ENCODE measurements at places on chromosomes 2 and 18.
A peak's percentile ranks its signal among the peaks of the same experiment; 100 is the strongest.

GRCh38 chr2:122100346-122100745 is 344.9 kb downstream of the TSN start:
- no peak for DNase-seq

DNA sequence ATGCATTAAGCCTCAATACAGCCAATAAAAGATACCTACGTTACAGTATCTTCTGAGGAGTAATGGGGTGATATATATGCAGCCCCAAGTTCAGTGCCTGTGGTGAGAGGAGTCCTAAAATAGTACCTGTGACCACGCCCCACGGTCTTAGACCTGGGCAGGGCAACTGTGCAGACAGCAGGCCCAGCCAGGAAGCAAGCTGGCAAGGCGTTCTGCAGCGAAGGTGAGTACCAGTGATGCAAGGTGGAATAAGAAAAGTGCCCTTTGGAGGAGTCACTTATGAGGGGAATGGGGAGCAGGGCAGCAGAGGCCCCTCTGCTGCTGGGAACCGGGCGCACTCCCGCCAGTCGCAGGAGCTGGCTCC is 12.7 kb upstream of the MAP3K2 start:
- no peak for DNase-seq

- DNase-seq = no peak
Measured at GRCh38 chr18:6724331-6724730, 5.2 kb upstream of the ARHGAP28 start.

- peak; percentile 57 for DNase-seq
Measured at GRCh38 chr2:42385225-42385624, 24.2 kb upstream of the COX7A2L start.

GRCh38 chr18:9058406-9058805 is 44.1 kb upstream of the NDUFV2 start:
- DNase-seq = no peak

GRCh38 chr18:37783771-37784170 is 218.2 kb upstream of the CELF4 start:
- no peak for DNase-seq

GRCh38 chr18:50454387-50454988 is 79.6 kb downstream of the SKA1 start:
- peak; percentile 15 for DNase-seq

- no peak for DNase-seq
Measured at GRCh38 chr2:64859312-64860212, 129.6 kb upstream of the SLC1A4 start.

DNA sequence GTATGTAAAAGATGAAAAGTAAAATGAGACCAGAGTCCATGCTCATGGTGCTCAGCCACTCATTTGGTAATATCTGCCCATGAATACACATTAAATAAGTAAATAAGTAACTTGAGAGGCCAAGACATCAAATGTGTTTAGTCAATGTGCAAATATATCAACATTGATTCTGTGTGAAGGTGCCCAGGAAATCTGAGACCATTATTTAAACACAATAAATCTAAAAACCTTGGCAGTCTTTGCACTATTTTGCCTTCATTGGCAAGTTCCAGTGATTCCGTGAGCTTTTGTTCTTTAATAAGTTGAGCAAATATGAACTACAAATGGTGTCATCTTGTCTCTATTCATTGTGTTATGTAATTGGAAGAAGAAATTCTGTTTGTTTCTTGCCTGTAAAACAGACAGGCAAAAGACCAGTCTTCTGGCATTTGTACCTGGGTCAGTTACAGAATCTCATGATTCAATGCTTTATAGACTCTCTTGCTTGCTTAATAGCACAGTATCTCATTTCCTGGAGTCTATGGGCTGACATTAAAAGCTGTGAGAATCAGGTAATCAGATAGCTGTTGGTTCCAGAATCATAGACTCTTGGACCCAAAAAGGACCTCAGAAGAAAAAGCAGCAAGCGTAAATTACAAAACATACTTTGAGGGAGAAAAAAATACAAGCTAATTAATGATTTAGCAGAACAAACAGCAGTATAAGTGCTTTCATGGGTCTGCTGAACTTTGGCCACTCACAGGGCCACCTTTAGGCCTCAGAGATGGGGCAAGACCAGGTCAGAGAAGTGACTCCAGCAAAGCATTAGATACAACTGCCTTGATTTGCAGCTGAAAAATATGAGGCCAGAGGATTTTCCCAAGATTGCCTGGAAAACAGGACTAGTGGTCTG is 20.0 kb upstream of the SERPINB3 start:
- DNase-seq = no peak

DNA sequence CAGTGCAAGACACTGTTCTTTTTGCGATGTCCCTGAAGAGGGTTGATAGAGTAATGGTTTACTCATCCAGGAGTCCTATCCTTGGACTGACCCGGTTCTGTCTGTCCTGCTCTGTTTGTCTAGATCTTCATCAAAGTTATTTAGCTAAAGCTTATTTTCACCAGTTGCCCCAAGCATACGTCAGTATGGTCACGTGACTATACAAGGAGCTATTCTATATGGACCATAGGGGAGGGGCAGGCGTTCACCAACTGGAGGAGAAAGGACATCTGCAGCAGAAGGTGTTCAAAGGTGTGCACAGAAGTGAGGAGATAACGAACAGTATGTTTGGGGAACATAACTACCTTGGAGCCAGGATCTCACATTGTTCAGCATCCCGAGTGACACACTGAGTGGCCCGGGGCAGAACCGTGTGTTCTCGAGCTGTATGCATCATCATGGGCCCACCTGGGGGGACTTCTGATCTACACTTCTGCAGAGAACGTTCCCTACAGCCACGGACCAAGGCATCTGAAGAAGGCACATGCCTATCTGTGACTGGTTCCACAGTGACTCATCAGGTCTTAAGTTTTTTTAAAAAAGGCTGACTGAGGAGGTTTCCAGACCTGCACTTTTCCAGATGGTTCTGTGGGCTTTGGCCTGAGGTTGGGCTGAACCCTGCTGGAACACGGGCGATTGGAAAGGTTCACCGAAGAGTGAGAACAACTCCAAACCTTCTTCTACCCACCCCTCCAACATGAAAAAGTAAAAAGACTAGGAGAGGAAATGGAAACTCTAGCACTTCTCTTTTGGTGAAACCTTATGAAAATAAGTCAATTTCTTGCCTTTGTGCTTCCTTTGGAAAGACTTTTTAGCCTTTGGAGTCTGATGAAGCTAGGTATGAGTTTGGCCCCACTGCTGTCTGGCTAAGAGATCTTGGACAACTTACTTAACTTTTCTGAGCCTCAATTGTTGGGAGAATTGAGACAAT is 68.6 kb upstream of the YWHAQ start:
- no peak for DNase-seq

DNA sequence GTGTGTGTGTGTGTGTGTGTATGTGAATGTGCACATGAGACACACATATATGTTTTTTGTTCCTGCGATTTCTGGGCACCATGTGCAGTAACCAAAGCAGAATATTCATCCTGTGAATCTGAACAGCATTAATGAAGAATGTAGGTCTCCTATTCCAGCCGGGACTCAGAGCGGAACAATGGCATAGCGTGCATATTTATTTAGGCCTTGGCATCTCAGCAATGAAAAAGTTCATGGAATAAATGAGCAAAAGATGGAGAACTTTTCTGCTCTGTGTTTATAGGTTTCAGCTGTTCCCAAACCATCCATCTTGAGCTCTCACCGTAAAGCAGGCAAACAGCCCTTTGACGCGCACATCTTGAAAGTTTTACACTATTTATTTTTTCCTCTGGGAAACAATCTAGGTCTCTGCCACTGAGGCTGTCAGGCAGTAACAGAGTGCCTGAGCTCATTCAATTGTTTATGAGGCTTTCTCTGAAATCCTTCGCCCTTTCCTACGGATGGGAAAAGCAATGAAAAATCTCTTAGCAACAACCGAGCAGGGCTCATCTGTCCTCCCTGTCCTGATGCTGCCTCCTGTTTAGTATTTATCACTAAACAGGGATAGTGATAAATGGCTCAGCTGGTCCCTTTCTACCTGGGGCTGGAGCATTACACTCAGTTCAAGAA is 146.2 kb upstream of the MSH6 start:
- no peak for DNase-seq

DNA sequence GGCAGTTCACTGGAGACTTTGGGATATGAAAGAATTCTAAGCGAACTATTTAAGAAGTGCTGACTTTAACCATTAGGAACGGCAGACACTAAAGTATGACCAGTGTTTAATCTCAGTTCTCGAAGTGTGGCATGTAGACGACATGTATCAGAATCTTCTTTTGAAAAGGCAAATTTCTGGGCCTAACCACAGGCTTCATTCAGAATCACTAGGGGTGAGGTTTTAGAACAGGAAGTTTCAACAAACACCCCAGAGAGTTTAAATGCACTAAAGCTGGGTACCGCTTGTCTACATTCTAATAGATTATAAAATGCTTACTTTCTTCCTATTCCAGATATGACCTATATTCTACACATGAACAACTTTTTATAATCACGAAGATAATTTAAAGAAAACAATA is 180.3 kb downstream of the ANKRD44 start:
- no peak for DNase-seq

GRCh38 chr18:13369756-13370510 is 151.4 kb downstream of the LDLRAD4 start:
- peak; percentile 82 for DNase-seq

GRCh38 chr18:1296237-1296636 is 391.6 kb downstream of the ADCYAP1 start:
- DNase-seq = no peak

DNA sequence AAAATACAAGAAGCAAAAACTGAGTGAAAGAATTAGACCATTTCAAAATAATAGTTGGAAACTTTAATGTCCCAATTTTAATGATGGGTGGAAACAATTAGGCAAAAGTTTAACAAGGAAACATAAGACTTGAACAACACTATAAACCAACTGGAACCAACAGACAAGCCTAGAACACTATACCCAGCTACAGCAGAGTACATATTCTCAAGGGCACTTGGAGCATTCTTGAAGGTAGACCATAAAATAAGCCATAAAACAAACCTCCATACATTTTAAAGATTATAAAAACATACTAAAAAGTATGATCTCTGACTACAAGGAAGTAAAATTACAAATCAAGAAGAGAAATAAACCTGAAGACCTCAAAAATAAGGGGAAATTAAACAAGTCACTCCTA is 616.7 kb downstream of the SUCLG1 start:
- DNase-seq = no peak

DNA sequence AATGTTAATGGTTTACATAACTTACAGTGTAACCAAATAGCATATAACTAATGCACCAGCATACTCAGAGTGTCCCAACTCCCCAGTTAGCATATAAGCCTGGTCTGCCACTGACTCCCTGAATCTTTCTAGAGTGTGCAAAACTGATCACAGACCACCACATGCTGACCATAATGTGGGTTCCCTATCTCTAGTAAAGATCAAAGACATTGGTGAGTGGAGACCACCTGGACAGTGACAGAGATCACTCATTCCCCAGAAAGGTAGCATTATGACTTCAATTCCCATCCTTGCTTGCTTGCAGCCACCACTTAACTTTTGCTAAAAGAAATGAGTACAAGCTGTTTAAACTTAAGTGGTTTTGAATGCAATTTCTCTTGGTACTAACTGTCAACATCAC is 39.0 kb downstream of the KANSL1L start:
- peak; percentile 2 for DNase-seq

- peak; percentile 74 for DNase-seq
Measured at GRCh38 chr2:227366769-227367426, 12.2 kb downstream of the TM4SF20 start.

DNA sequence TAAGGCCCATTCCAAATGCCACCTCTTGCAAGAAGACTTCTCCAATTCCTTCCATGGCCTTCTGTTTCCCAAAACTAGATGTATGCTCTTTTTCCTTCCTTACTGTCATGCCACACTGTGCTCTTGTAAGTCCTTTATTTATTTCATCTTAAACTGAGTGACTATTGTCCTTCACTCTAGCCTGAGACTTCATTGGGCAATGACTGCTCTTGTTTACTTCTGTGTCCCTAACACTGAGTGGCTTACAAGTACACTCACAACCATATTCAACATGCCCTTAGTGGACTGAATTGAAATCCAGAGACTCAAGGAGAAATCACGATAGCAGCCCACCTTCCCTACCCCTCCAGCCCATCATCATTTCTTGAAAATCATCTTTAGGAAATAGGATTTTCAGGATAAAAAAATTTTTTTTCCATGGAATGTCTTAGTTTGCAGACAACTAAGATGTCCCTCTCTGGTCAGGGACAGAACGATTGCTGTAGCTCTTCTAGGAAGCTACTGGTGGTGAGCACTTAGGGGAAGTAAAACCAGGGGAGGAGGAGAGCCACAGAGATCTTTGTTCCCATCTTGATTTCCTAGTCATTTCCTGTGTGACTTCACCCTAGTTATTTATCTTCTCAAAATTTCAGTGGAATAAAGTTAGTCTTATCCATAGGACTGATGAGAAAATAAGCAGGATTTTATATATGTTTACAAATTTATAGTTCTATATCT is 80.7 kb downstream of the CYRIA start:
- no peak for DNase-seq

GRCh38 chr2:44778671-44779476 is 162.6 kb upstream of the SIX3 start:
- DNase-seq = no peak

GRCh38 chr2:9573840-9574239 is 18.2 kb upstream of the ADAM17 start:
- no peak for DNase-seq

DNA sequence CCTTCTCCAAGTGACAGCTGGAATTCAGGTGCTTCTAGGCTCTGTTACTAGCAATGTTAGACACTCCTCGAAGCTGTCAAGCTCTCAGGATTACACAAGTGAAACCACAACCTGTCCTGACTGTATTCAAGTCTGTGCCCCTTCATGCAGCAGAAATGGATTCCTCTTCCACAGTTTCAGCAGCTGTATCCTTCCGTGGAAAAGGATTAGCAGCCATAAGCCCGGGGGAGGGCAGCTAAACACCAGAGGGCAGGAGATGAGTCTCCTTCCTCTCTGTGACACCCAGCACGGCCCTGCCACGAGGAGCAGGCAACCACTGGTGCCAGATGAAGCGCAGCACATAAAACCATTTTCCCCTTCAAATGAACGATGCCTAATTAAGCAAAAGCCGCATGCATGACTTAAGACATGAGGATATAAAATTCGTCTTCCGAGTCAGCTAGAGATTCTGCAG is 1.2 kb downstream of the ST3GAL5 start:
- DNase-seq = peak; percentile 36

- DNase-seq = no peak
Measured at GRCh38 chr2:197165020-197165419, 145.6 kb downstream of the ANKRD44 start.

DNA sequence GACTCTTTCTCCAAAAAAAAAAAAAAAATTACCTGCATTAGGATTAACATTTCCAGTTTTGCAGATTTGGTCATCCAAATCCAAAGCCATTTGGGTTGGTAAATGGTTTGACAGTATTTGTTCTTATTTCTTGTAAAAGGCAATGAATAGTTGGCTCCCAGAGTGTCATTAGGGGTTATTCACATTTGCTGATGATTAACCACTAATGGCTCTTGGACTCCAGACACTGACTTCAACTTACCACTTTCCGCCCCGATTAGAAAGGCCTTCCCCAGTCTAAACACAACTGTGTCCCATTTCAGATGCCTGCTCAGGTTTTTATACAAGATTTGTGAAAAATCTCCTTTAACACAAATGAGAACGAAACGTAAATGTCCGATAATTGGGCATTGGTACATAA is 9.6 kb upstream of the TGIF1 start:
- no peak for DNase-seq

All from SK-N-DZ (cell line).